ENCODE measurements at places on chromosomes 5 and 9.

- no peak for DNase-seq
Measured at GRCh38 chr5:173850659-173851058, 37.5 kb upstream of the CPEB4 start.

DNA sequence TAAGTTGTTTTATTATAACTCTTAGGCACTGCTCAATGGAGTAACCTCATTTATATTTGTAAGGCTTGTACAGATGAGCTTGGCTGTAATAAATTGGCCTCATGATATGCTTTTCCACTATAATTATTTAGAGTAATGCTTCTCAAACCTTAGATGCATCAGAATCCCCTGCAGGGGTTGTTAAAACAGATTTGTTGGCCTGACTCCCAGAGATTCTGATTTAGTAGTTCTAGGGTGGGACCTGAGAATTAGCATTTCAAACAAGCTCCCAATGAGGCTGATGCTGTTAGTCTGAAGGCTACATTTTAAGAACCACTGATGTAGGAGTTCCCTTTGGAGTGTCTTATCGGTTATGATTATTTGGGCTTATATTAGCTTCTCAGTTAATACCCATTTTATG, 38.2 kb upstream of the ARSB start:
- DNase-seq = no peak

- DNase-seq = no peak
Measured at GRCh38 chr9:134376386-134377142, 50.3 kb downstream of the RXRA start.

GRCh38 chr5:32713770-32714381, 2.8 kb downstream of the NPR3 start:
- no peak for DNase-seq

DNA sequence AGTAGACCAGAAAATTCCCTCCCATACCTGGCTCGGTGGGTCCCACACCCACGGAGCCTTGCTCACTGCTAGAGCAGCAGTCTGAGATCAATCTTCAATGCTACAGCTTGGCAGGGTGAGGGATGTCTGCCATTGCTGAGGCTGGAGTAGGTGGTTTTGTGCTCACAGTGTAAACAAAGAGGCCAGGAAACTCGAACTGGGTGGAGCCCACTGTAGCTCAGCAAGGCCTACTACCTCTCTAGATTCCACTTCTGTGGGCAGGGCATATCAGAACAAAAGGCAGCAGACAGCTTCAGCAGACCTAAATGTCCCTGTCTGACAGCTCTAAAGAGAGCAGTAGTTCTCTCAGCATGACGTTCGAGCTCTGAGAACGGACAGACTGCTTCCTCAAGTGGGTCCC, 5.6 kb upstream of the GZMA start:
- no peak for DNase-seq

DNA sequence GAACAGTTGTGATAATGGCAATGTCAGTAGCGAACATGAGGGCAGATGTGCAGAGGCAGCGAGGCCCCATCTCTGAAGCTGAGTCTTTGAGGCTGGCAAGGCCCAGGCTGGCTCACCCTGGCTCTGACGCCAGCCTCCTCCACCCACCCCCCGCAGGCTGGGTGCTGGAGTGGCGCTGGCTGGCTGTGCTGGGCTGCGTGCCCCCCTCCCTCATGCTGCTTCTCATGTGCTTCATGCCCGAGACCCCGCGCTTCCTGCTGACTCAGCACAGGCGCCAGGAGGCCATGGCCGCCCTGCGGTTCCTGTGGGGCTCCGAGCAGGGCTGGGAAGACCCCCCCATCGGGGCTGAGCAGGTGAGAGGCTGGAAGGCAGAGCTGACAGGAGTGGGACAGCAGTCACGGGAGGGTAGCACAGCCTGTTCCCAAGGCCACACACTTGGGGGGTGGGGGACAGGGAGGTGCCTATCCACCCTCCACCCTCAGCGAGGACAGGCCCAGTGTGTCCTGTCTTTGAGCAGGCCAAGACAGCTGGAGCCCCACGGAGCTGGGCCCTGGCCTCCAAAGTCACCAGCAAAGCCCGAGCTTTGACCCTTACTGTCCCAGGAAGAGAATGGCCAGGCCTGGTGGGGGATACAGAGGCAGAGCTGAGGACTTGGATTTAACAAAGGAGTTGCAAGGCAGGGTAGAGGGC, 5.6 kb downstream of the SLC2A8 start:
- DNase-seq = no peak

DNA sequence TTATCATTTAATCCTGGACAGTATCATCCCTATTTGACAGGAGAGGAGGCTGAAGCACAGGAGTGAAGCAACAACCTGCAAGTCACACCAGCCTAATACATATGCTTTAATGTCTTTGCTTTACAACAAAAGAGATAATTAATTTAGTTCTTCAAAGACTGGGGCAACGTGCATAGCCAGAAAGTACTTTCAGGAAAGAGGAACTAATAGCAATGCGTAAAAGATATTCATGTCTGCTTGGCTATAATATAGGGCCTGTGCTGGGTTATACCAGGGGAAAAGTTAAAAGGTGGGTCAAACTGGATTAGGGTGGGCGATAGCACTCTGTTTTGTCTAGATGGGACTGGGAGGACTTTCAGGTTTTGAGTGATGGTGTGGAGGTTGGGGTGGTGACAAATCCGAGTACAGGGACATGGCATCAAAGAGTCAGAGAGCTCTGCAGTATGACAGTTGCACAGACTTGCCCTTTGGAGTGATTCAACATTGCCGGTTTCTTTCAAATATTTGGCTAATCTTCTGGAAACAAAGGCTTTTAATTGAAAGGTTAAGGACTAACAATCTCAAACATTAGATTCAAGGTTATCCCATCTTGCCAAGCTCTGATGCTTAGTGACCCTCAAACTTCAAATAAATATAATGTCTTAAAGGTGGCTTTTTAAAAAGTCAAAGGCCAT, 11.9 kb downstream of the DAB2 start:
- DNase-seq = no peak

DNA sequence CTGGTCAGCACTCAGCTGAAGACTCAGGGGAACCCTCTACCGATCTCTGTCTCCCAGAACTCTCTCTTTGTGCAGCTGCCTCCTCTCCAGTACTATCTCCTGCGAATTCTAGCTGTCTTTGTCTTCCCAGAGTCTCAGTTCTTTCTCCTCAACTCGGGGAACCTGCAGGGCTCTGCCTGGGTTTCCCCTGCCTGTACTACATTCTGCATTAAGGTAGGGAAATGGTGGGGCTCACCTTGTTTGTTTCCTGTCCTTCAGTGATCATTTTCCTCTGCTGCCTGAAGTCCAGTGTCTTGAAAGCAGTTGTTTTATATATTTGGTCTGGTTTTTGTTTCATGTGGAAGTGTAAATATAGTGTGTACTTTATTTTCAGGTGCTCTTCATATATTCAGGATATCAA, 43.1 kb upstream of the IGFBPL1 start:
- no peak for DNase-seq

DNA sequence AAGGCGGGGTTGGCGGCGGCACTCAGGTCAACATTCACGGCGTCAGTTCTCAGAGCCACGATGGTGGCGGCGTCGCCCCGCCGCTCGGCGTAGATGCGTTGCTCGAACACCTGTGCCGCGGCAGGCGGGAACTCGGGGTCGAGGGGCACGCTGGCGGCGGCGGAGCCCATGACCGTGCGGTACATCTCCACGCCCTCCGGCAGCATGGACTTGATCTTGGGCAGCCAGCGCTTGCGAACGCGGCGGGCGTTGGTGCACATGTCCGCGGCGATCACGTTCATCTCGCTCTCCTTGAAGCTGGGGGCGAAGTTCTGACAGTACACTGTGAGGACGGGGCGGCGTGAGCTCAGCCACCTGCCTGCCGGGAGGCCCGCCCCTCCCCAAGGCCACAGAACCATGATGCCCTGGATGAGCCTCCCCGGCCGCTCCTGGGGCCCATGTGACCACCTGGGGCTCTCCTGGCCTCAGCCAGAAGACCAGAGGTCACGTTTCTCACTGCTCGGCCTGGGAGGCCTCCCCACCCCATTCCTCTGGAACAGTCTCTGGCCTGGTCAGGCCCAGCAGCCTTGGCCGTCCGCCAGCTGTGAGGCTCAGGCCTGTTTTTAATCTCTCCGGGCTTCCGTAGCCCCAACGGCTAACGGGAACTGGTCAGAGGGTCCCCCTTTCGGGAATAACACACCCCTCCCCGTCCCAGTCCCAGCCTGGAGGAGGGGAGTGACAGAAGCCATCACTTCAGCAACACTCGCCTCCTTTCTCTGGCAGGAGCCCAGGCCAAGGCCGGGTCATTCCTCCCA, 50.7 kb upstream of the UBAC1 start:
- DNase-seq = peak; percentile 83

DNA sequence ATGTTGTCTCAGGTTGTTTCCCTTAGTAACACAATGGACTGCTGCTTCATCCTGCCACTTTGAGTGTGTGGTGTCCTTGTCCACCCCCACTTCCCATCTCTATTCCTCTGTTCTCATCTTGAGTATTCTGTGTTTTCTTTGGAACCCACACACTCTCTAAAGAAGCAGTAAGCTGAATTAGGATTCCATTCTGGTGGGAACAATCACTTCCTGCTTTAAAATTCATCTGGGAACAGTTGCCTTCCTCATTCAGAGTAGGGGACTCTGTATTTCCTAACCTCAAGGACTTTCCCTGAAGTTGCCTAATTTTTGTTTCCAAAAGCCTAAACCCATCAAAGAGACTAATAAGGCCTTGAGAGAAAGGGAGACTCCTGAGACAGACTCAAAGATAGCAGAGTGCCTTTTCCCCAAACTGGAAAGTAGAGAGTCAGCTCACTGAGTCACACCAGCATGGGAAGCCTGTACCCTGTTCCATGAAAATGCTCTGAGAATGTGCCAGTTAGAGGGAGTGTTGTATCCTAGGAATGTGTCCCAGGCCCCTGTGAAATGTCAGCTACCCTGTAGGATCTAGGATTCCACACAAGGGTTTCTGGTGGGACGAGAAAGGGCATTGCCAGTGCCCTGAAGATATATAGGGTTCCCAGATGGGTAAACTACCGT, 63.6 kb downstream of the CCDC192 start:
- DNase-seq = no peak

GRCh38 chr9:101625876-101626275, 31.1 kb upstream of the PPP3R2 start:
- no peak for DNase-seq

DNA sequence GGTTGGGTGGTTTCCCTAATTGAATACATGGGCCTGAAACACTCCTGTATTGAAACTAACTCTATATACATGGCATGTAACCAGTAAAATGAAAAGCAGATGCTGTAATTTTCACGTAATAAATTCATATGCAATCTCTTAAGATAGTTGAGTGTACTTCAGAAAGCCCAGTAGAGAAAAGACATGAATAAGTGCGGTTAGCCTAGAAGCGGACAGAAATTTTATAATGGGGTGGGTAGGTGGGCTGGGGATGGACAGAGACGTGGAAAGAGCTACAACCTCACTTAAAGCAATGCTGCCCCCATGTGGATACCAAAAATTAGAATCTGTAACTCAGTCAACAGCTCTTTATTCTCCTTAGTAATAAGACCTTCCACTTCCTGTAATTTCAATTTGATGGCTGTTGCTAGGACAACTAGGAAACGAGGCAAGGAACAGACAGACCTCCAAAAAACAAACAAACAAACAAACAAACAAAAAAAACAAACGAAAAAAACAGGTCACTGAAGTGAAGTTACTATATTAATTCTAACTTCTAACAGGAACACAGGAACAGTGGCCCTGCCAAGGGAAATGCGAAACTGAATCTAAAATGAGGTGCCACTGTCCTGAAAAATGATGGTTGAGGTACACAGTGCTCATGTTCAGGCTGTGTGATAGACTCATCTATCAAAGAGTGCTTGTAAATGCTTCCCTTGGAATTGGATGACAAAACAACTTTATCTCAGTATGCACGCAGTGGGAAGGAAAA, 103.4 kb upstream of the GNA14 start:
- no peak for DNase-seq

DNA sequence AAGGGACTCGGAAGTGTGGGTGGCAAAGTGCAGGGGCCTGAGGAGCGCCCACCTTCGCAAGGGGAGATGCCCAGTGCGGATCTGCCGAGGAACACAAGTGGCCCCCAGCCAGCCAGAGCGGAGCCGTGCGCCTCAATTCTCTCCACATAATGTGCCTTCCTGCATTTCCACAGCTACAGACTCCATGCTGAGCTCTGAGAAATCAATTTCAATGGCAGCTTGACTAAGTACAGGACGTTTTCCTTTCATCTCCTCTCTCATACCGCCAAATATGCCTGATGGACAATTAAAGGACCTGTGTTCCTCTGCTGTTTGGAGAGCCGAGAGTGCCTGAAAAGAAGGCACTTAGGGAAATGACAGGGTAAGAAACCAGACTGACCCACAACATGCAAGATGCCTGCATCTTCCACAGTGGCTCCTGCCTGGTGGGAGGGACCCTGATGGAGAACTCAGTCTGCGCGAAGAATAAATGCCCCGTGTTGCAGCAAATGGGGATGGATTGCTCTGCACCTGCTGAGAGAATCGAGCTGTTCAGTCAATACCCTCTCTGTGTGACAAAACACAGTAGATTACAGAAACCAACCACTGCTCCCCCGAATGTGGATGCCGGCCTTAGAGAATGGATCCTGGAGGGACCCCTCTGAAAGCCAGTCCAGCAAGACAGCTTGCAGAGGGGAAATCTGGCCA, 38.6 kb upstream of the OLFM1 start:
- no peak for DNase-seq

DNA sequence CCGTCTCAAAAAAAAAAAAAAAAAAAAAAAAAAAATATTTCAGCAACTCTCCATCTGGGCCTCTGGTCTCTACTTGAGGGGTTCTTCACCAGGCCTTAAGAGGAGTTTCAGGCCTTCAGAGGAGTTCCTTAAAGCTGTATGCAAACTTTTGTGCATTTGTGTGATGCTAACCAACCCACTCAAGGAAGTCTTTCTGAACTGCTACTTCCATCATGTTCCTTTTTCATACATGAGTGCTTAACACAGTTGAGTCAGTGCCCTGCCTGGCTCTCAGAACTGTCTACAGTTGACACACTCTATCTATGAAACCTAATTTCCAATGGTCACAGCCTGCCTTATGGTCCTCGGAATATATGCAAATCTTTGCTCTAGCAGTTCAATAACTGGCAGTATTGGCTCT, 146.5 kb downstream of the MEF2C start:
- DNase-seq = no peak

GRCh38 chr9:137233143-137233980, 2.7 kb downstream of the SLC34A3 start:
- no peak for DNase-seq

DNA sequence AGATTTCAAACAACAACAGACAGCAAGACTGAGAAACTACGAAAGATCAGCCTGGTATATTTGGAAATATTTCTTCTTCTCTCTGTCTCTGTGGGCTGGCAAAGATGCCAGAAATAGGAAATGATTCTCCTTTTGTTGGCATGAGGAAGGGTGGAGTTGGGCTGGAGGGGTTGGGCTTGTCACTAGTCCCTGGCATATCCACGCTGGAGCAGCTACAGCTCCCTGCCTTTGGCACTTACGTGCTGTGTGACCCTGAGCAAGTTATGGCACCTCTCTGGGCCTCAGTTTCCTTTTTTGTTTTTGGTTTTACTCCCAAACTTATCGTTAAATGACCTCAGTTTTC, 354 bp upstream of the KCNMB1 start:
- DNase-seq = peak; percentile 48

- DNase-seq = peak; percentile 57
Measured at GRCh38 chr5:158979749-158980521, 119.8 kb downstream of the EBF1 start.

Data from uterus (tissue), 4 donors.